ENCODE measurements at places on chromosomes 6 and 20. TPM values are rescaled to one million over a fixed set of nuclear protein-coding genes. Genes with fewer than 3 reads are reported as not detected.

Gene GPR6
- polyA plus RNA-seq, result not detected

Gene CSTF1
- polyA plus RNA-seq, result 43.8 TPM

Gene MAFB
- polyA plus RNA-seq, result 137 TPM

Gene ETV7
- polyA plus RNA-seq, result 0.09 TPM

Gene HSD17B8
- 29.2 TPM for polyA plus RNA-seq

Gene TRIM15
- polyA plus RNA-seq, result 0.10 TPM

Gene SLC44A4
- polyA plus RNA-seq, result 51.3 TPM

Gene NOL7
- 95.1 TPM for polyA plus RNA-seq

Gene PLAGL1
- polyA plus RNA-seq, result 122 TPM

- no peak for DNase-seq
Measured at GRCh38 chr6:149130508-149130907, 187.0 kb upstream of the TAB2 start.

- no peak for DNase-seq
Measured at GRCh38 chr6:44779130-44779826, 391.8 kb downstream of the CDC5L start.

GRCh38 chr6:34947561-34947960 is 58.5 kb downstream of the ANKS1A start:
- DNase-seq, result no peak

- no peak for DNase-seq
Measured at GRCh38 chr20:35342154-35342769, 50.0 kb upstream of the FAM83C start.

GRCh38 chr20:25064561-25065071 is 6.7 kb upstream of the ACSS1 start:
- DNase-seq, result no peak

- DNase-seq, result no peak
Measured at GRCh38 chr20:50276119-50277063, 85.8 kb downstream of the CEBPB start.

- no peak for DNase-seq
Measured at GRCh38 chr20:31803552-31804291, 15.4 kb upstream of the MYLK2 start.

DNA sequence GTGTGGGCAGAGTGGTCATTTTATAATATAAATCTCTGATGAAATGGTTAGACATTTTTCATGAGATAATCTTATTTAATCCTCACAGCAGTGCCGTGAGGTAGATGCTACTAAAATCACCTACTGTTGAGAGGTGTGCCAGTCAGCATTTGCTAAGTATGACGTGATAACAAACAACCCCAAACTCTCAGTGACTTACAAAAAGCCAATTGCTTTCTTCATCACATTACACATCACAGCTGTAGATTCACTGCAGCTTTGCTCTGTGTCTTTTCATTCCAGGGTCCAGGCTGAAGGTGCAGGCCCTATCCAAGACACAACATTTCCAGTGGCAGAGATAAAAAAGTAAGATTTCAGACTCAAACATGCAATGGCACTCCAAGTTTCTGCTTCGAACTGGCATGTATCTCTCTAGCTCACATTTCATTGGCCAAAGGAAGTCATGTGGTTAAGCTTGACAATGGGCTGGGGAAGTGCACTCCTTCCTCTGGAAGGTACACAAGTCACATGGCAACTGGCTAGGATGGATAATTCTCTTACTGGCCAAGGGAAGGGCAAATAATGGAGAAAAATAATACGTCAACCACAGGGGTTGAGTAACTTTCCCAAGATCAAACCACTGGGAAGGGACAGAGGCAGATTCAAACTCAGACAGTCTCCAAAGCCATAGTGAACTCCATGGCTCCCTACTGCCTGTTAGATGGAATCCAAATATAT is 69.5 kb upstream of the EPB41L1 start:
- no peak for DNase-seq

DNA sequence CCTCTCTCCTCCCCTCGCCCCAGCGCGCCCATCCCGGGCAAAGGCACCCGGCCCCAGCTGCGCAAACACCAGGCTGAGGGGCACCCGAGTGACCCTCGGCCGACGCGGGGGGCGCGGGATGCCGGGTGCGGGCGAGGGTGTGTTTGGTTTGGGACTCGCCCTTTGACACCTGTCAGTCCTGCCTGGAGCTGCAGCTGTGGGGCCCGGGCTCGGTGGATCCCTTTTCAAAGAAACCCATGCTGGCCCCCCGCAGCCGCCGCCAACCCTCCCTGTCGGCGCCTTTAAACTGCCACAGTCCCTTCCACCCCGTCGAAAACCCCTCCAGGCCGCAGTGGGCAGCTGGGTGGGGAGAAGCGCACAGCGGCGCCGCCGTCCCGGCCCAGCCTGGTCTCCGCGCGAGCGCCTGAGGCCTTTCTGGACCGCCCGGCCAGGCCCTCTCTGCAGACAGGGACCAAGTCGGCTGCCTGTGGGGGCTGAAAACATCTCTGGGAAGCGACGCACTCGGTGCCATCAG is 5.5 kb downstream of the FOXQ1 start:
- no peak for DNase-seq

DNA sequence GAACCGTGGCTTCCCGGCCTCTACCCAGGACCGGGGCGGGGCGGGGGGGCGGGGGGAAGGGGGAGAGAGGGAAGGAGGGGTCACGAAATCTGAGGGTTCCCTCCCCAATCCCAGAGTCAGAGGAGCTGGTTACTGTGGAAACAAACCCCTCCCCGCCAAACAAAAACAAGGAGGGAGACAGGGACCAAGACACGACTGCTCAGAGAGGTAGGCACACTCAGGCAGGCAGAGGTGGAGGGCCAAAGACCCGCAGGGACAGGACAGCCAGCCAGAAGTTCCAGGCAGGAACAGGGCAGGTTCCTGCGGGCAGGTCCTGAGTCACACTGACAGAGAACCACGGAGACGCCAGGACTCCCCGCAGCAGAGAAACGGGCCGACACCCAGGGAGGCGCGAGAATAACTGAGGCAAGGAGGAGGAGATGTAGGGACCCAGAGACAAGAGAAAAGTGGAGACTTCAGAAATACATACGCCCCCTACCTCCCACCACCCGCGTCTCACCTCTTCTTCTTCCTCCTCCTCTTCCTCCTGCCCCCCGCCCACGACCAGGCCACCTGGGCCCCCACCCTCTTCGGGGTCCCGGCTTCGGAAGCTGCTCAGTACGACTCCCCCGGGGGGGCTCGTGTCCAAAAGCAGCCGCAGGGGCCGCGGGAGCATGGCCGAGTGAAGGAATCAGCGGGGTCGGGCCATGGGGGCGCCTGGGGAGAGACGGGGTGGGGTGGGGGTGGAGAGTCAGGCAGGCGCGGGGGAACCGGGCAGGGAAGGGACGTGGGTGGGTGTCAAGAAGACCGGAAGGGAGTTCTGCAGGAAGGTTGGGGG is 578 bp downstream of the RGL2 start:
- no peak for DNase-seq

- DNase-seq, result no peak
Measured at GRCh38 chr6:64217721-64218620, 582.4 kb downstream of the PHF3 start.

DNA sequence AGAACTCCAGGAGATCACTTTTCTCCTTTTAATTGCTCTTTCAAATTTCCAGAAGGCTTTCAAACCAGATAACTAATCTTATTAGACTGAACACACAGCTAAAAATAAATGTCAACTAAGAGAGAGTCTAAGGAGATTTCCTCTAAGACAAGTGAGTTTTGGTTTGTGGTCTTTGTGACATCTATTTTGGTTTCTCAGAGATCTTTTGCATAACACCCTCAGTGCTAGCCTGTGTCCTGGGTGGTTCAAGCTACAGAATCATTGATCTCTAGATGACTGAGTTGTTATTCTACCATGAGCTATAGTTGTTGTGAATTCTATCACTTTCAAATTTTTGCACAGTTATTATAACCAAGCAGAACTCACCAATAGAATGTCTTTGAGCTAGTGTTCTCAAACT is 49.1 kb upstream of the PLCB4 start:
- DNase-seq, result no peak
